ENCODE measurements at places on chromosomes 6 and 20.

DNA sequence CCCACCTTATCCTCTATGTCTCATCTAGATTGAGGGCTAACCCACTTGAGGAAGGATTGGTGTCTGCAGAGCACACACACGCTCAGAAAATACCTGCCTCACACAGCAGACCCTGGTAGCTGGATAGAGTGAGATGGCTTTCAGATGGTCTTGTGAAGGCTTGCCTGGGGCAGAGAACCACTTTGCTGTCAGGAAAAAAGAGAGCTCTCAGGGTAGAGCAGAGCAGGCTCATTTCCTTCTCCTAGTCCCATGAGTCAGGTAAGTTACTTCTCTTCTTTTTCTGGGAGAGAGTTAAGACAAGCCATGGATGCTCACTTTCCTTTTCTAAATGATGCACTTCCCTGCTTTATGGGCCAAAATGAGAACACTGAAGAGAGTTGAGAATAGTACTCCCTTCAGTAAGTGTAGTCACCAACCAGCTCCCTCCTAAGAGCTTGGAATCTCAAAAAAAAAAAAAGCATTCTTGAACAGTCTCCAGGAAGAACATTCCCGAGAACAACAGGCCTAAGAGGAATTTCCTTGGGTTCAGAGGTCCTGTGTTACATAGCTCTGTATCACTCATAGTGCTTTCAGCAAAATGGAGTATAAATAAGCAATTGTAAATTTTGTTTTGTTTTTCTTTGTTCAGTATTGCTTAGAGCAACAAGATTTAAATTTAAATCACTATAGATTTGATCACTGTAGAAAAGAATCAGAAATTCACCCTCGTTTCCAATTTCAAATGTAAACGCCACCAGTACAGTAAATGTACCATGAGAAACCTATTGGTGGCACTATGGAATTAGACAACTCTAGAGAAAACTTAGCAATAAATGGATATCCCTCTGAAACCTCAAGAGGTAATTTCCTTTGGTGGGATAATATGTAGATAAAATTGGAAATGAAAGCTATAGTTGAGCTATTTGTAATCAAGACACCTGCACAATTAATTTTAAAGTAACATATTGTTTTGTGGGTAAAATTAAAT is 530.3 kb downstream of the RFPL4B start:
- no peak for DNase-seq

DNA sequence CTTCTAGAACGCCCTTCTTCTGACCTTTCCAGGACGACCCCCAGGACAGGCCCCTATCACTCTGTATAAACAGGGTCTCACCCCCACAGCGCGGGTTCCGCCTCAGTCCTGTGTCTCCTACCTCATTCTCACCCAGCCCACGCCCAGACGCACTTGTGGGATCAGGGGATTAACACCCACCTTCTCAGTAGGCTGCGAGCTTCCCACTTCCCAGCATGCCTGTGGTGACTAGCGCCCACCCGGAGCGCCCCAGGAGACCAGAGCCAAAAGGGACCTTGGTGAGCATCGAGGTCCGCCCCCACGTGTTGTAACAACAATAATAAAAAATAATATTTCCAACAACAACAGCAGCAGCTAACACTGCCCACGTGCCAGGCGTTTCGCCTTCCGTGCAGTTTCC is 40.9 kb upstream of the NOL4L start:
- DNase-seq: no peak

DNA sequence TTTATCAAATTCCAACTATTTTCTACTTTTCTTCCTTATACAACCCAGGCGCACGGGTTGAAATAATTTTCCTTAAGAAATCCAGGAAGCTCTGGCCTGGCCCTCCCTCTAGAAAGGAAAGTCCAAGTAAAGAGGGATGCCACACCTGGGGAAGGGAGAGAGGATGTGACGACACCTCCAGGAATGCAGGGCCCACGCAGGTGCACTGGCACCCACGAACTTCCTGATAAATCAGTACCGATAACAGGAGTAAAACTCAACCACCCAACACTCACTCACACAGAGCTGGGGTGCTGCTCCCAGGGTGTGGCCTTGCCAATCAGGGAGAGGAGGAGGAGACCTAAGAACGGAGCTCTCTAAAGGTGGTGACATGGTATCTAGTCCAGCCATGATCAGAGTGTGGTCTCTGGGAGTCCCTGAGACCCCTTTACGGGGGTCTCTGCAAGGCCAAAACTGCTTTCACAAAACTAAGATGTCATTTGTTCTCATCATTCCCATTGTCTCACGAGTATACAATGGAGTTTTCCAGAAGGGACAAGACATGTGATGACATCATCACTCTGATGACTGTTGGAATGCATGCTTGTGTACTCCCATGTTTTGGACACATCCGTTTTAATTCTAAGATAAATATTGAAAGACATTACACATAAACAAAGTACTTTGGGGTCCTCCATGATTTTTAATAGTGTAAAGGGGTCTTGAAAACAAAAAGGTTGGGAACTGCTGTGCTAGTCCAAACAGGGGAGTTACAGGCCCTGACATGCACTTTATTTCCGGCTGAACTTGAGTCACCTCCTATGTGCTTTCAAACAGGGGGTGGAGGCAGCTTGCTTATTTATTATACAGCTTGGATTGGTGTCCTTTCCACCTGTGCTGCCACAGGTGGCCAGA is 2.2 kb upstream of the PARD6B start:
- no peak for DNase-seq

DNA sequence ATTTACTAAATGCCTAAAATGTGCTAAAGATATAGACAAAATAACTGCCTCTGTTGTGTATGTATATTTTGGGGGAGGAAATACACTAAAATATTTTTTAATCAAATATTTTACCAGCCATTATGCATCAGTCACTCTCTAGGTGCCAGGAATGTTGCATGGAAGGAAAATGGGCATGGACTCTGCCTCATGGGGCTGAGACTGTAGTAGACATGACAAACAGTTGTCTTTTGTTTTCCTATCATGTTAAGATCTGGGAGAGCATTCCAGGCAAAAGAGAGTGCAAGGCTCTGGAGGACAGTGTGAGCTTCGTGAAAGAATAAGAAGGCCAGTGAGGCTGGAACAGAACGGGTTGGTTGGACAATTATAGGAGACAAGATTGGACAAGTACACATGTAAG is 26.5 kb downstream of the HLA-DOB start:
- no peak for DNase-seq

DNA sequence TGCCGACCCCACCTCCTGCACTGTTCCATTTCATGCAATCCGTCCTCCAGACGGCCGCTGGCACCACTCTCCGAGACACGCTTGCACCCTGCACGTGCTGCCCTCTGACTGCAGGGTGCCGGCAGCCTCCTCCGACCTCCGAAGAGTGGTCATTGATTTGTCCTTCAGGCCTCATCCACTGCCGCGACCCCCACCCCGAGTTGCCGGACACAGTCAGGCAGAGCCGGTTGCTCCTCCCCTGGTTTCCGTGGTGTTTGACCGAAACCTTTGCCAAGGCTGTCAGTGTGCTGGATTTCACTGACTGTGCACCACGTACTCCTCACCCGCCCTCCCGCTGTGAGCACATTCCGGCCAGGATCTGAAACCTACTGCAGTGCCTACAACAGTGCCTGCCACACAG is 156.4 kb upstream of the PDE10A start:
- no peak for DNase-seq

GRCh38 chr20:1335961-1336698 is 7.2 kb upstream of the SDCBP2 start:
- DNase-seq: no peak

DNA sequence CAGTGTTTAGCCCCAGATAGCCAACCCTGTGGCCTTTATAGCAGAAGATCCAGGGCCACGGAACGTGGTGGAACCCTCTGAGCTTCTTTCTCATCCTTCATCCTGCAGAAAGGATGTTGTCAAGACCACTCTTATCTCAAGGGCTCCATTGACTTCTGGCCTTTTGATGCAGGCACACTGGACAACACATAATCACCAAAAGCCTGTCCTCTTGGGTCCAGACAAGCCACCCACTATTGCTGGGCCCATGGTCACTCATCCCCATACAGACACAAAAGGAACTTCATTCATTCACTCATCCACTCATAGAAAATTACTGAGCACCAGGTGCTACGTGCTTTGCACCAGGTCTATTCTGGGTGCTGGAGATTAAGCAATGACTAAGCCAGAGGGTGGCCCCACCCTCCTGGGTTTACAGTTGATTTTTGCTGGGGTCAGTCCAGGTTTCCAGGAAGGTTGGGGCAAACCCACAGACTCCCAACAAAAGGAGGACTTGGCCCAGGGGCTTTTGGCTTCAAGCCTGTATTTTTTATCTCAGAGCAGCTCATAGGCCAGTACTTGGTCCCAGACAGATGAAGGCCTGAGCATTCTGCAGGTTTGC is 2.4 kb downstream of the CST8 start:
- DNase-seq: no peak

GRCh38 chr6:144284478-144284782 is 705 bp upstream of the UTRN start:
- DNase-seq: peak; percentile 2

- DNase-seq: no peak
These were observed 24.9 kb downstream of the GPLD1 start for GRCh38 chr6:24464253-24465038.

- no peak for DNase-seq
These were observed 77.5 kb downstream of the GINS1 start for GRCh38 chr20:25484911-25485511.

GRCh38 chr6:66499851-66500250 is 792.8 kb upstream of the EYS start:
- no peak for DNase-seq

- DNase-seq: no peak
These were observed 85.7 kb downstream of the DTNBP1 start for GRCh38 chr6:15577106-15577505.

GRCh38 chr6:1390133-1390945 is 963 bp downstream of the FOXF2 start:
- peak; percentile 32 for DNase-seq
